Stimulated activated CD4-positive, alpha-beta T cell treated with anti-CD3 and anti-CD28 coated beads, Interleukin-2, amount 100 ng/mL, for 24 hours (primary cell): ENCODE measurements at places on chromosomes 5 and 9.

DNA sequence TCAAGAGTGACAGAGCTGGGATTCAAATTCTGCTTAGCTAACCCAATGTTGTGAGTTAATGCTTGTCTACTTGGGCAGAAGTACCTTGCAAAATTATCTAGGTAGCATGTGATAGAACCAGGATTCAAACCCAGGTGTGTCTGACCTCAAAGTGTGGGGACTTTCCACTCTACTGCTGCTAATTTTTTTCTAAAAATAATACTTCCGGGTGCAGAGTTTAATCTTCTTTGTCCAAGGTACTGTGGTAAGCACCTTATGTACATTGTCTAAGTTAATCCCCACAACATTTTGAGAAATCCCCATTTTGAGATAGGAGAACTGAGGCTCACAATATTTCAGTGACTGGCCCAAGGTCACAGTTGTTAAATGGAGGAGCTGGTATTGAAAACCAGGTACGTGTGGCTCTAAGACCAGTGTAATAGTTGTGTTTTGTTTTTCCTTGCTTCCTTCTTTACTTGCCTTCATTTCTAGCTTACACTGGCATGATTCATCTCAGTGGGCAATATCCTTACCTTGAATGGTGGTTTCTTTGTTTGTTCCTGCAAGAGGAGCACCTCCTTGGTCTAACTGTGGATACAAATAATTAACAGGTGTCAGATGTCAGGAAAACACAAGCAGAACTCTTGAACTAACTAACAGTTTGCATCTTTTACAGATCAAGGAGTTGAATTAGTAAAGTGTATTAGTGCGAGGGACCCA lies 7.5 kb downstream of the ALDOB start:
- no peak for DNase-seq

GRCh38 chr5:107887166-107887943 lies 216.6 kb upstream of the EFNA5 start:
- DNase-seq = no peak

GRCh38 chr5:167472566-167473108 lies 818.8 kb upstream of the WWC1 start:
- DNase-seq = no peak

GRCh38 chr9:75200892-75201470 lies 112.7 kb downstream of the OSTF1 start:
- DNase-seq = no peak

DNA sequence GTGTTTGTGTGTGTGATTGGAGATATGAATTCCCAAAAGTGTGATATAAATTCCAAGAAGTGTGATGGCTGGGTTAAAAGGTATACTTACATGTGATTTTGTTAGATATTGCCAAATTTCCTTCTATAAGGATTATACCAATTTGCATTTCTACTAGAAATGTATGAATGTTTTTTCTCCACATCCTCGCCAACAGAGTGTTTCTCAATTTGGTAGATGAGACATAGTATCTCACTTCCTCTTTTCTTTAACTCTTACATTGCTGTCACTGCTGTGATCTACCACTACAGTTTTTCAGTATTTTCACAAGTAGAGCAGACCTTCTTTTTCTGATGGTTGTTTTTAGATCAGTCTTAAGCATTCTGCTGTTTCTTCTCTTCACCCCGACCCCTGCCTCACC lies 111.3 kb downstream of the FER start:
- DNase-seq = no peak

DNA sequence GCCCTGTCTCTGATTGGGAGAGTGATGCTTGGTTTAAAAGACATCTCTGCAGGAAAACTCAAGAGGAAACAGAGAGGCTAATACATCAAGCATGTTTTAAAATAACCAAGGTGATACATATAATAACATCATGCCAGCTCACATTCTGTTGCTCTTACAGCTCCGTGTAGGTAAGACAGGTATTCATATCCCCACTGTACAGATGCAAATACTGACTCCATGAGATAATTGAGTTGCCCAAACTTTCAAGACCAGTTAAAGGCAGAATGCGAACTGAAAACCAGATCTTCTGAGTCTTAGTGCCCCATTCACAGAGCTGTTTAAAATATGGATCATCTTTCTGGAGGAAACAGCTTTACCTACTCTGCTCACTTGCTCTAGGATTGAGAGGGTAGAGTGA lies 214.0 kb downstream of the PIK3R1 start:
- DNase-seq = no peak

DNA sequence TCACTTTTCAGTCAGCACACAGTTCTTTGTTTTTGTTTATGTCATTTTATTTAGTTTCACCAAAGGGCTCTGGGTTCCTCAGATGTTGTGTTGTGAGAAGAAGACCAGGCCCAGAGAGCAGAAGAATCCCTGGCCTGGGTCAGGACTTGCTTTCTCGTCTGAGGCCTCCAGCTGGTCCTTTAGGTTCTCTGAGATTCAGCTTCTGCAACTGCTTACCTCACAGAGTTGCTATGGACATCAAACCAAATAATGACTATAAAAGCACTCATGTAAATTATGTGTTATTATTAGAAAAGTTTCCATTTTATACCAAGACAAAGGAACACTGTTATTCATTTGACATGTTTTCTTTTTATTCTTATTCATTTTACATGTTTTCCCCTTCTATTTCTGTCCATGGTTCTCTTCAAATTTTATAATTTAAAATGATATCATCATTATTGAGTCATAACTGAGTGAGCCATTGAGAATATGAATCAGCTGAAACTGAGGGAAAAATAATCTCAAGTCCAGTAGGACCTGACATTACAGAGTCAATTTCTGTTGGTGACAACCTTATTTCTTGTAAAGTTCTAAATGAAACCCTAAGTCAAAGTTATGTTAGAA lies 44.0 kb upstream of the GLRX start:
- no peak for DNase-seq

DNA sequence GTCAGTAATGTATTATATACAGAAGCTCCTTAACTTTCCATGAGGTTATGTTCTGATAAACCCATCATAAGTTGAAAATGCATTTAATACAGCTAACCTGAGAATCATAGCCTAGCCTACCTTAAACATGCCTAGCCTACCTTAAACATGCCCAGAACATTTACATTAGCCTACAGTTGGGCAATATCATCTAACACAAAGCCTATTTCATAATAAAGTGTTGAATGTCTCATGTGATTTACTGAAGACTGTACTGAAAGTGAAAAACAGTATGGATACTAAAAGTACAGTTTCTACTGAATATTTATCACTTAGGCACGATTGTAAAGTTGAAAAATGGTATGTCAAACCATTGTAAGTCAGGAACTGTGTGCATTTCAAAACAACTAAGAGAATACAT lies 1.6 kb downstream of the GM2A start:
- no peak for DNase-seq

DNA sequence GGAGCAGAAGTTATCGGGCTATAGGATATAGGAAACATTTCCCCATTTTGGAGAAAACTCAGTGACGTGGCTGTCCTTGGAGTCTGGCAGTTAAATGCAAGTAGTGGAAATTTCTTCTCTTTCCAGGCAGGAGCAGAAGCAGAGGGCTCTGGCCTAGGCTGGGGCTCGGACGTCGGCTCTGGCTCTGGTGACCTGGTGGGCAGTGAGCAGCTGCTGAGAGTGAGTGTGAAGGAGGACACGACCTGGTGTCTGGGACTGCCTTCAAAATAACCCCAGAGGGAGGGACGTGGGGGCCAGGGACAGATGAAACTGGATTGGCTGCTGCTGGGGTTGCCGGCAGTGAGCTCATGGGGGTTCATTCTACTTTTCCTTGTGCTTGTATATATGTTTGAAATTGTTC lies 79.5 kb downstream of the COL15A1 start:
- no peak for DNase-seq

DNA sequence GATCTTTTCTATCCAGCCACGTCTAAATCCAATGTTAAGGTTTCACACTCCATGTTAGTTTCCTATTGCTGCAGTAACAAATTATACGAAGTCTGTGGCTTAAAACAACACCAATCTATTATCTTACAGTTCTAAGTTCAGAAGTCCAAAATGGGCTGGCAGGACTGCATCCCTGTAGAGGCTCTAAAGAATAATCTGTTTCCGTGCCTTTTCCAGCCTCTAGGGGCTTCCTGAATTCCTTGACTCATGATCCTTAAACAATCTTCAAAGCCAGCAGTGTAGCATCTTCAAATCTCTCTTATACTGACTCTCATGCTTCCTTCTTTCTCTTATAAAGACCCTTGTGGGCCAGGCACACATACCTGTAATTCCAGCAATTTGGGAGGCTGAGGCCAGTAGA lies 6.8 kb downstream of the PLGRKT start:
- DNase-seq = no peak

- peak; percentile 37 for DNase-seq
Observed at GRCh38 chr9:706606-707459, 134.7 kb upstream of the DMRT1 start.

GRCh38 chr5:127111112-127111511 lies 37.8 kb upstream of the C5orf63 start:
- no peak for DNase-seq

DNA sequence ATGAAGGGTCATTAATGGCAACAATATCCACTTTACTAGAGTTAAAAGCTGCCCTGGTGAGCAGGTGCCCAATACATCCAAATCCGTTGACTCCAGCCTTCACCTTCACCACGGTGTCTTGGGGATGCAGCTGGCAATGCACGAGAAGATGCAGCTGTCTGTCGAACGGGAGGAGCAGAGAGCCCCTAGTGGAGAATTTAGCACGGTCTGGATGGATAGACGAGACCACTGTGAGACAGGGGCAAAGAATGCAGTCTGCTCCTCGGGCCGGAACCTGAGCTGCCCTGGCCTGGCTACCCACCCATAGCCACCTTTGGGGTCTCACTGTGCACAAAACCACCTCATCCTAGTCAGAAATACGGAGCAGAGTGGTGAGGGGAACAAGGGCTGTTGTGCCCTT lies 35.1 kb downstream of the ADRA1B start:
- no peak for DNase-seq

DNA sequence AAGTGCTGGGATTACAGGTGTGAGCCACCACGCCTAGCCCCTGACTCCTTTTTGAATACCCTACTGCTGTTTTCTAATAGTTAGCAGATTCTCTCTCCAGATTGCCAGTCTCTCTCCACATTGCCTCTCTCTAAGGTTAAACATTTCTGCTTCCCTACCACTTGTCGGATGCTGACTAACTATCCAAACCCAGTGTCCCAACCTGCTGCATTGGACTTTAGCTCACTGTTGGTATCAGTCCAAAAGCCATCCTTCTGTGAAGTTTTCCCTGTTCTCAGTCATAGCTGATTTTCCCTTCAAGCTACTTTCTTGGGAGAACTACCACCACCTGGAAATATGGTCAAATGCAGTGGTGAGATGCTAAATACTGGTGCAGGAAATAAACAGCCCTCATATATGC lies 48.7 kb downstream of the TLR4 start:
- DNase-seq = no peak

DNA sequence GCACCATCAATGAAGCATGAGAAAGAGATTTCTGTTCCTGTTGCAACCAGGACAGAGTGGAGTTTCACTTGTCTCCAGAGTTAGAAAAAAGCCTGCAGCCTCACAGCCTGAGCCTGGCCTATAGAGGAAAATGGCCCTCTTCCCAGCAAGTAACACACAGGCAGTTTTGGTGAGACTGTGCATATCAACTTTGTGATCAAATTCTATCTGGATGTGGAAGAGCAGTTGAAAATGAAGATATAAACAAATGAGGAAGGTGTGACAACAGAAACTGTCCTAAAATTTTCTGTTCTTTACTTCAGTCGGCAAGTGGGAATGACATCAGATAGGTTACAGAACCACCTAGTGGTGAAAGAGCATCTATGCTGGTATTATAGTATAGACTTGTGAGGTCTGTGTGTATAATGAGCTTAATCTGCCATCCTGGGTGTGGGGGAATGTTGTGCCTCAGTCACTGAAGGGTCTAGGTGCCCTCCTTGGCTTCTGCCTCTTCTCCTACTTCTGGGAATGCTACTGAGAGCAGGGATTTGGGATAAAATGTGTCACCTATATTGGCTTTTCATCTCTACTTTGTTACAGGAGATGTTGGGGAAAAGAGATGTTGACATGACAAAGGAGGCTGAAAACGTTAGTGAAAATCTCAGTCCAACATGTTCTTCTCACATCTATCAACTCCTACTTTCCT lies 28.2 kb downstream of the YIPF5 start:
- DNase-seq = no peak

DNA sequence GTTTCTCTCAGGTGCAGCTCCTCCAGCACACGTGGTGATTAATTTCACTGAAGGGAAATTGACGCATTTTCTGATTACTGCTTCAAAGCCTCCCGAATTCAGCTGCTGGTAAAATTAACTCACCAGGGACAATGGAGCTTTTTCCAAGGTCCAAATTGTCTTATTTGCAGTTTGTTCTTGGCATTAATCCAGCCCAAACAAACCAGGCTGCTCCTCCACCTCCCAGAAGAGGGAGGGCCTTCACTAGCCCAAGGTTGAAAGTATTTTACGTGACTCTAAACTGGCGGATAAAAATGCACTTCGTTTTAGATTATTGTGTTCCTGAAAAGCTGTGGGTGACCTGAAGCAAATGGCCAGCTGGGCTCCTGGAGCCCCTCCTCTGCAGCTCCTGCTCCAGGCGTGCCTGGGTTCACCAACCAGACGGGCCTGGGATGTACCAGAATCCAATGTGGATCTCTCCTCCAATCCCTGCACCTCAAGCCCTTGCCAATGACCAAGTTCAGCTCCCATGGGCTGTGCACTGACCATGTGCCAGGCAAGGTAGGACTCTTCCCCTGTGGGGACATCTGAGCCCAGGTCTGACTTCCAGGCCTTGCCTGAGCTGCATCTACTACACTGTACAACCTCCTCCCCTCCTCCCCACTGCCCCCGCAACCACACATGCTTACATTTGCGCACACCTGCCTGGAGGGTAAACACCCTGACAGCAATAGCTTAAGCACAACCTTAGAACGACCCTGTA lies 193.4 kb downstream of the CDK5RAP2 start:
- DNase-seq = no peak

GRCh38 chr5:155919126-155919525 lies 407.8 kb upstream of the SGCD start:
- no peak for DNase-seq

GRCh38 chr5:84683594-84683993 lies 298.9 kb upstream of the EDIL3 start:
- DNase-seq = no peak

DNA sequence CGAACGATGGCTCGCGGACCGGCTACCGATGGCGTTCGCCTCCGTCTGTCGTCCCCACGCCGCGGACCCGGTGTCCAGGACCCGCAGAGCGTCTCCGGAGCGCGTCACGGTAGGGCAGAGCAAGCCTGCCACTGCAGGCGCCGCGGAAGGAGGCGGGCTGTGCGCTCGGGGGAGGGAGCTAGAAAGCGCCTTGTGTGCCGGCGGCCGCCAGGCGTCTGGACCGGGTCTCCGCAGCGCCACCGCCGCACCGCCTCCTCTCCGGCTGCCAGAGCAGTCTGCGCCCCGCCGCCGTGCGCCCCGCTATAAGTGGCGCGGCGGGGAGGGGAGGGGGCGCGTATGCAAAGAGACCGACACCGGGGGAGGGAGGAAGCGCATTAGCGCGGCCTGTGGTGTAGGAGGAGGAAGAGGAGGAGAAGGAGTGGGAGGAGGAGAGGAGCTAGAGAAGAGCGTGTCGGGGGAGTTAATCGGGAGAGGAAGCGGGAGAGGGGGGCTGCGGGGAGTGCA lies at the start of gene ENC1:
ENC1 (minus strand) TSS at position 279 of the 504 bp plus-strand sequence. CDS start 4,243 bp downstream, outside the sequence.
- peak; percentile 73 for DNase-seq
